Erythroblast (primary cell): ENCODE measurements at places on chromosomes 4 and X.
A peak's percentile ranks its signal among the peaks of the same experiment; 100 is the strongest.

DNA sequence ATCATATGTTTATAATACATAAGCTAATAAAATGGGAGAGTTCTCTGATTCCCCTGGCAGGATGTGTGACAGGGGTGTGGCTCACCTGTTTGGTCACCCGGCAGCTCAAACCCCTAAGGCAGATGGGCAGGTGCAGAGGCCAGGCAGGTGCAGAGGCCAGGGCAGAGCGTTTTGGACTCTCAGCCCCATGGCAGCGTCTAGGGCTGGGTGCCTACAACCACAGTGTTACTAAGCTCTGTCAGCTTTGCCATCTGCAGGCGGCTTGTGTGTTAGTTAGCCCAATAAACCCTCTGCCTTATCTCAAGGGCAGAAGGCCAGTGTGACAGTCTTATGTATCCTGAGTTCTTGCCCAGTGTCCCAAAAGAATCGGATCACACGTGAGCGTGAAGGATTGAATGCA lies 54.0 kb upstream of the UGT2B15 start:
- no peak for DNase-seq

- DNase-seq, result no peak
These were observed 94.5 kb upstream of the PRKX start for GRCh38 chrX:3807906-3808305.

GRCh38 chr4:74410272-74410671 lies 34.7 kb upstream of the AREG start:
- no peak for DNase-seq

DNA sequence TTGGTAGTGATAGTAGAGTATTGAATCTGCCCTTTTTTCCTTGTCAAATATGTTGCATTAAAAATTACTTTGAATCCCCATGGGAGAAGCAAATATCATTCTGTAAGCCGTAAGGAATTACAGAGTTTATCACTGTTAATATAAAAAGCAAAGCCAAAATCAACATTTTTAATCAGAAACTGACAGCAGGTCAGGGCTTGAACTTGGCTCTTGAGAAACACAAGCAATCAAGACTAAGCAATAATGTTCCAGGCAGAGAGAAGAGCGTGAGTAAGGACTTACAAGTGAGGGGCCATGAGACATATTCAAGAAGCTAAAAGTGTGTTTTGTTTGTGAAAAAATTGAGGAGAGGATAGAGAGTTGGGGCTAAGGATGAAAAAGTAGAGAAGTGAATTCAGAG lies 68.2 kb downstream of the ARHGAP6 start:
- no peak for DNase-seq

GRCh38 chrX:125444659-125445058 lies 125.0 kb downstream of the TEX13C start:
- DNase-seq, result peak; percentile 1

- no peak for DNase-seq
These were observed 73.2 kb upstream of the BCOR start for GRCh38 chrX:40170830-40171512.

DNA sequence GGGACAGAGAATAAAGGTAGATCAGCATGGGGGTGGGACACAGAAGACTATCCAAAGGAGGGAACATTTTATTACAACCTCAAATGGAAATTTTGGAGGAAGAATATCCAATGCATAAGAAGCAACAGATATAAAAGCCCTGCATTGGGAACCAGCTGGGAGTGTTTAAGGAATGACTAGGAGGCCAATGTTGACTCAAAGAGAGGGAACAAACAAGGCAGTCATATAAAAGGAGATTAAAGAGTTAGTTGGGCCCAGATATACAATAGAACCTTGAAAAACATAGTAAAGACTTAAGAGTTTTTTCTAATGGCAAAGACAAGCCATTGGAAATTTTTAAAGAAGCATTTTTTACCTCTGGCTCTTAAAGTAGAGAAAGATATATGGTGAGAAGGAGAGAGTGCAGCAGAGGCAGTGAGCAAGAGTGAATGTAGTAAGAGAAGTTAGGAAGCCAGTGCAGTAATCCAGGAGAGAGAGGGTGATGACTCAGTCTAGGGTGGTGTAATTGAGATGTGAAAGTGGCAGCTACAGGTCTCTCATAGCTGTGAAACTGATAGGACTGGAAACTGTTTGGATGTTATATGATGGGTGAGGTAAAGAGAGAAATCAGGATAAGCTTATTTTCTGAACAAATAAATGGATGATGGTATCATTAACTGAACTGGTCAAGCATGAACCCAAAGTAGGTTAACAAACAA lies 182.2 kb upstream of the ATOH1 start:
- no peak for DNase-seq

DNA sequence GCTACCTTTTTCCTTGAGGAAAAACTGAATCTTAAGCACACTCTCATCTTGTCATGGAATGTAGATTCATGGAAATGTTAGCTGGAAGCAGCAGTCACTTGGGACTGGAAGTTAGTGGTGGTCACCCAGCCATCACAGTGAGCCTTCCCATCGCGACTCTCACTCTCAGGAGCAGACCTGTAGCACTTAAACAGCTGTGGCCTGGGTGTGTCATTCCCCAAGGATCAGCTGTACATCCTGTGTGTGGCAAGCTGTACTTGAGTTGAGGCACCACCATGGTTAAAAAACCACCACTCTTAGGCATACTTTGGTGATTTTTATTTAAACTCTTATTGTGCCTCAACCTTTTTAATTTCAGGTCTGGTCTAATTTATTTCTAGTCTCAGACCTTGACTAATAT lies 46.7 kb downstream of the JADE1 start:
- DNase-seq, result no peak

GRCh38 chr4:165355900-165356300 lies 22.9 kb upstream of the CPE start:
- peak; percentile 20 for DNase-seq

- DNase-seq, result no peak
These were observed 90.7 kb downstream of the NDST3 start for GRCh38 chr4:118124997-118125396.

- DNase-seq, result no peak
These were observed 79.8 kb downstream of the NYX start for GRCh38 chrX:41526925-41527324.

- no peak for DNase-seq
These were observed 261.7 kb upstream of the FAM241A start for GRCh38 chr4:111883557-111883999.

DNA sequence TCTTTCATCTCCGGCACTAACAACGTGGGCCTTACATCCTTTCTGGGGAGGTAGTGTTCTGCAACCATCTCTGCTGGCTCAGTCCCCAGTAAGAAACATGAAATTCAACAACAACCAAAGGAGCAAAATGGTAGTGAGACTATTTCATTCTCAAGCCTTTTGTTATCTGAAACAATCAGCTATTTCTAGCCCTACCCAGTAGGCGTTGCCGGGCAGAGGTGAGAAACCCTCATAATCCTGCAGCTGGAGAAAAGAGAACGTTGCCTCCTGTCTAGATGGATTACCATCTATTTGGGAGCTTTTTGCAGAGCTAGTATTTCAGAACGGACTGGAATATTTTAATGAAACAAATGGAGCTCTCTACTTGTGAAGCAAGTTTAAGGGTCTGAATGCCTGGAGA lies 66.4 kb upstream of the GPR174 start:
- DNase-seq, result no peak

DNA sequence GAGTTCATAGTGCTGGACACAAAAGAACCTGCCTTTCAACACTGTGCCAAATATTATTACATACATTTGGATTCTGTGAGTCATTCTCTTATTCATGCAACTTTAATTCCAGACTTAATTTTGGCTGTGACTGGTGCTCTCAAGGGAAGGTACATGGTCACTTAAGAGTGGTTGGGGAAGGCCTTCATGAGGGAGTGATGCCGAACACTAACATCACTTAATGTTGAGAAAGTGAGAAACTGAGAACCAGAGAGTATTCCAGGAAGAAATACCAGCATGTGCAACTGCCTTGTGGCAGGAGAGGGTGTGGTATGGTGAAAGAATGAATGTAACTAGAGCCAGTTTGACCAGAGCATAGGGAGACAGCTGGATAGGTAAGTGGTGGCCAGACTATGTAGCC lies 41.5 kb upstream of the FHDC1 start:
- DNase-seq, result no peak

DNA sequence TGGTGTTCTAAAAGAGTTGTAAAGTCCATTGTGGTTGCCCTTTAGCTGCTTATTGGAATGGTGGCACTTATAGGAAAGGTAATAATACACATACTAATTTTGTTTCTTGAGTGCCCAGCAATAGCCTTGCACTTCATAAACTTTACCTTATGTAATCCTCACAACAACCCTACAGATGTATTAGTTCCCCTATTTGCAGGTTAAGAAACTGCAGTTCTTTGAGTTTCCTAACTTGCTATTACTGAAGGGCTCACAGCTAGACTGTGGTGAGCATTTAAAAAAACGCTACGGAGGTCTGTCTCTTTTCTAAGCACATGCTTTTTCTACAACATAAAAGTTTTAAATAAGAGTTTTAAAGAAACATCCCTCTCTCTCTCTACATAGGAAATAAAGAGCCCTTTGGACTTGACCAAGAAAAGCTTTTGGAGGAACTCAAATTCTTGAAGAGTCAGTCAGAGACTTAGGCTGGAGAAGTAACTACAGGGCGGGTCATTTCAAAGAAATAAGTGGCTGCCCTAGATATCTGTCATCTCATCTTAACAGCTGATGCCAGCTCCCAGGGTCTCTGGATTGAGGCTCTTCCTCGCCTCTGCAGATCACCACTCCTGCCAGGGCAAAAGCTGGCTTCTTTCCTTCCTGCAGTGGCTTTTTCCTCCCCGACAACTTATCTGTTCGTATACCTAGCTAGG lies 42.0 kb upstream of the FBXW7 start:
- DNase-seq, result peak; percentile 80

- no peak for DNase-seq
These were observed 112.3 kb upstream of the IL15 start for GRCh38 chr4:141524116-141524515.

- DNase-seq, result no peak
These were observed 756.9 kb downstream of the FAT4 start for GRCh38 chr4:126071346-126072333.

GRCh38 chrX:134552351-134552750 lies 92.4 kb downstream of the HPRT1 start:
- DNase-seq, result no peak

GRCh38 chrX:45711231-45711630 lies 510.6 kb upstream of the DIPK2B start:
- no peak for DNase-seq

DNA sequence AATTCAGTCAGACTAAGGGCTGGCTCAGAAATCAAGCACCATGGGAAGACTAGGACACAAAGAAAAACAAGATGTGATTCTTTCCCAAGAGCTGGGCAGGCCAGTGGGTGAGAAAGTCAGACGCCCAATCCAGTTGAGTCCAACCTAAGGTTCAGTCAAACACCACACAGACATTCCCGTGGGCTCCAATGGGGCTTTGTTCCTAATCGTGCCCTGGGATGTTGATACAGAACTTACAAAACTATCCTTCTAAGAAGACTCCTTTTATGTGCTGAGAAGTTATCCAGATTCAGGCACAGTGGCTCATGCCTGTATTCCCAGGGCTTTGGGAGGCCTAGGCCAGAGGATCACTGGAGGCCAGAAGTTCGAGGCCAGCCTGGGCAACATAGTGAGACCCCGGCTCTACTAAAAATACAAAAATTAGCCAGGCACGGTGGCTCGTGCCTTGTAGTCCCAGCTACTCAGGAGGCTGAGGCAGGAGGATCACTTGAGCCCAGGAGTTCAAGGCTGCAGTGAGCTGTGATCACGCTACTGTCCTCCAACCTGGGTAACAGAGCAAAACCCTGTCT lies 3.7 kb downstream of the BLOC1S4 start:
- DNase-seq, result no peak

GRCh38 chr4:105599932-105600655 lies 47.7 kb downstream of the ARHGEF38 start:
- no peak for DNase-seq

- no peak for DNase-seq
These were observed 18.8 kb downstream of the SRD5A3 start for GRCh38 chr4:55364691-55365344.

GRCh38 chrX:7953446-7953845 lies 26.2 kb upstream of the PNPLA4 start:
- DNase-seq, result no peak

DNA sequence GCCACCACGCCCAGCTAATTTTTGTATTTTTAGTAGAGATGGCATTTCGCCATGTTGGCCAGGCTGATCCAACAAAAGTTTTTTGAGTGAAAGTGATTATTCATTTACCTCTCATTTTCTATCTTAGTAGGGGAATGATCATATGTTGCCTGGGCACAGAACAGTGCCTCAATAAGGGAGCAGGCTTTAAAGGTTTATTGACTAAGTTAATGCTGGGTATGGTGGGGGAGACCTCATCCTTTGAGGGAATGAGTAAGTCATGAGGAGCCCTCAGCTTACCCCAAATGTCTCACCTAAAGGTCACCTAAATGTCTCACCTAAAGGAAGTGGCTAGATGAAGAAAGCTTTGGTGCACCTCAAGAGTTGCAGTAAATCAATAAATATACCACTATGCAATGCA lies 109.0 kb downstream of the CLCN4 start:
- DNase-seq, result no peak

GRCh38 chr4:80112236-80112635 lies 39.2 kb upstream of the ANTXR2 start:
- no peak for DNase-seq

DNA sequence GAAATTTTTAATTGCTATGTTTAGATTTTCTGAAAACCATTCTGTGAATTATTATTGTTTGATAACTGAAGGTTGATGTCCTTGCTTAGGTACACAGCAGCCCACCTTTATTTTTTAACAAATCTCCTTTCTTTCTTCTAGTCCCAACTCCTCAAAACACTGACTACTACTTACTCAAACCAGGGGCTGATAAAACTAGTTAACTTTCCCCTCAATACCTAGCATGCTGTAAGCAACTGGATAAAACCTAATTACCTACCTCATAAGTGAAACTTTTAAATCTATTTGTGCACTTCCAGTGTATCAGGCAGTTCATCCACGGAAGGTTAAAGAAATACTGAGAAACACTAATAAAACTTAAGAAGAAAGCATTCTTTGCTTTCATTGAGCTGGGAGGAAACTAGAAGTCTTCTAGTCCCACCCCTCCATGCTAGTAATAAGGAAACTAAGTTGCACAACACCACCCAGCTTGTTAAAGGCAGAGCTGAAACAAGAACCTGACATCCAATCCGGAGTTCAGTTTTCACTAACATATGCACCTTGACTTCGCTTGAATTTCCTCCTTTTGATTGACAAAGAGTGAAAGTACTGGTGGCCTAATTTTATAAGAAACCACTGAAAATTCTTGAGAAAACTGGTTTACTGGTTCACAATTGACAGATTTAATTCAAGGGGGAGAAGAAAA lies 180.2 kb upstream of the TET2 start:
- DNase-seq, result no peak
